ENCODE measurements at places on chromosomes 6 and 20.

GRCh38 chr6:46507426-46507825 lies 16.2 kb upstream of the RCAN2 start:
- no peak for DNase-seq

GRCh38 chr20:21181028-21181427 lies 55.1 kb downstream of the KIZ start:
- DNase-seq = no peak

DNA sequence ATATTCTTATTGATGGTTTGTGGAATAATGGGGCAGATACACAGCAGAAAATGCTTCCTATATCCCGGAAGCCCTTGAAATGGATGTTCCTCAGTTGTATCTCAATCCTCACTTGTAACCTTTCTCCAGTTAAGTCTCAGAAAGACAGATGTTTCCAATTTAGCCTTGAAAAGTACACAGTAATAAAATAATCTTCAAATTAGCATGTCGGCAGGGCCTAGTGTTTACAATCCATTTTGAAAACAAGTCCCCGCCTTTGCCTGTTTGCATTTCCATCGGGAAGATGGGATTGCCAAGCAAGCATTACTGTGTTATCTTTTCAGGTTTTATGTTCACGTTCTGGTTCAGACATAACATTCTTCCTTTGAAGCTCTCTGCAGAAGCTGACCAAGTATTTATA lies 41.5 kb downstream of the SNRNP48 start:
- DNase-seq = no peak

DNA sequence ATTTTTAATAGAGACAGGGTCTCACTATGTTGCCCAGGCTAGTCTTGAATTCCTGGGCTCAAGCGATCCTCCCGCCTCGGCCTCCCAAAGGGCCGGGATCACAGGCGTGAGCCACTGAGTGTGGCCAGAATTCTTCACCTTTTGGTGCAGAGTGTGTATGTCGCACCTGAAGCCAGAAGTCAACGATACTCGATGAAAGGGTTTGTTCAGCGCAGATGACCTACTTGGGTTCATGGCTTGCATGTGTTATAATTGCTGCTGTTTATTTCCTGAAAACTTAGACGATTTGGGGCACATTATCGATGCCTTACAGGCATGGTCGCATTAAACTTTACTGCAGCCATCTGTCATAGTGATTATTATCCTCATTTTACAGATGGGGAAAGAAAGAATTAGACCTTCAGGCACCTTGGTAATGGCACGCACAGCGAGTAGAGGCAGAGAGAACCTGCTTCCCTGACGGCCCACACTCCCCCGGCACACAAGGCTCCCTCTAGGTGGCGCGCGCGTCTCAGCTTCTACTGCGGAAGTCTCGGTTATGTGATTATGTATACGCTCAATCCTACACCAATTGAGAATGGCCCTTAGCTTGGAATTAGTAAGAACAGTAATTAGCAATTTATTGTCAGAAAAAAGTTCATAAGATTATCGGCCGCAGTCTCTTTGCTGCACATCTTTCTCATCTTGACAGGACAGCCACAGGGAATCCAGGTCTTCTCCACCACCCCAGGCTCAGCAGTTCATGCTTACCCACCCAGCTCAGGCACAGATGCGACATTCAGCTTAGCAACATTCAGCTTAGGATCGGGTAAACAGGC lies 212.8 kb upstream of the PROKR2 start:
- peak; percentile 74 for DNase-seq

DNA sequence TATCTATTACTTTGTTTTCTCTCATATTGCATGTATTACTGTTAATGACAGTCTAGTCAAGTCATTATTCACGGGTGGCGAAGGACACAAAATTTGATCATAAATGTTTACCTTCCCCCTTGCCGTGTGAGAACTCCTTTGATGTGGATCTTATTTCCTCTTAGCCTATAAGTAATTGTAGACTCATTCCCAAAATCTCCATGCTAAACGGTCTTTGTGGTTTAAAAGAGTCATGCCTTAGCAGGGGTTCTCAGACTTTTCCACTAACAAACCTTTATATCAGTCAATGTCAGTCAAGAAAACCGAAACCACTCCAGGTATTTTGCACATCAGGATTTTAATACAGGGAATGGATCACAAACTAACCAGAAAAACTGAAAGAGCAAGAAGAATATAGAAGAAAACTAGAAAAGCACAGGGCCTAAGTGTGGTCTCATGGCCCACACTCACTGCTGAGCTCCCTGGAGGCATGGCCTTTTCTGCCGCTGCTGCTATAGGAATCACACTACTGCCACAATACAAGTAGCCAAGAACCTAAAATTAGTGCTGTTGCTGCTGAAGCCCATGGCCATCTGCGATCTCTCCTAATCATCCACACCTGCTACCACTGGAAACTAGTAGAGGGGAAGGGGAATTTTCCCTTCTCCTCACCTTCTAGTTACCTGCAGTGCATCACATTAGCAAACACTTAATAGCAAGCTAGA lies 186.0 kb upstream of the POU3F2 start:
- no peak for DNase-seq

DNA sequence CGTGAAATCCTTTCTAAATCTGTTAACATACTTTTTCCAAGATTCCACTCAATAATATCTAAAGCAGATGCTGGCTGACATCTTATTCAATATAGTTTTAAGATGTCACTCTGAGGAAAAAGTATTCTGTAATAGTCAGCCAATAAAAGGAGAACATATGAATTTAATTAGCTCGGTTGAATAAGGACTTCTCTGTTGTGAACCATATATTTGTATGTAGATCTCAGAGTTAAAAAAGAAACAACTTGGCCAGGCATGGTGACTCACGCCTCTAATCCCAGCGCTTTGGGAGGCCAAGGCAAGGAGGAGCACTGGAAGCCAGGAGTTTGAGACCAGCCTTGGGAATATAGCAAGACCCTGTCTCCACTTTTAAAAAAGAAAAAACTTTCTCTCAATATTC lies 7.4 kb upstream of the CD24 start:
- DNase-seq = no peak

- DNase-seq = no peak
Measured at GRCh38 chr6:43871933-43872332, 101.9 kb downstream of the VEGFA start.

GRCh38 chr20:7523288-7523687 lies 417.0 kb downstream of the HAO1 start:
- DNase-seq = no peak

GRCh38 chr6:111985202-111985731 lies 68.6 kb upstream of the CCN6 start:
- no peak for DNase-seq

DNA sequence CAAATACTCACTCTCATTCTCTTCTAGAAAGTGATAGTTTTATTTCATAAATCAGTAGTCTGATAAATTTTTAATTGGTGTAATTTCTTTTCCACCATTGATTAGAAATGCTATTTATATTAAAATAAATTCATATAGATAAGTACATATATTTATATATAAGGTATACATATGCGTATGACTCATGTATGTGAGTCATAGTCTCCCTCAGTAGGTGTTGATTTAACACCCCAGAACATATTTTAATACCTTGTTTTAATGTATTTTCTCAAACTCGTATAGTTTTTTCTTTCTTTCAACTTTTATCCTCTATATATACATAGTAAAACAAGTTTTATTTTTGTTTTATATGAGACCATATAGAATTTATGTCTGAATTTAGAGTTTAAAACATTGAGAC lies 130.4 kb downstream of the PLG start:
- DNase-seq = no peak

Measured in activated naive CD4-positive, alpha-beta T cell (primary cell).